ENCODE measurements at places on chromosomes 11 and 22.

GRCh38 chr11:64856382-64857227 is 12.2 kb upstream of the CDC42BPG start:
- peak; percentile 76 for DNase-seq

GRCh38 chr11:19122960-19123615 is 6.1 kb downstream of the ZDHHC13 start:
- no peak for DNase-seq

DNA sequence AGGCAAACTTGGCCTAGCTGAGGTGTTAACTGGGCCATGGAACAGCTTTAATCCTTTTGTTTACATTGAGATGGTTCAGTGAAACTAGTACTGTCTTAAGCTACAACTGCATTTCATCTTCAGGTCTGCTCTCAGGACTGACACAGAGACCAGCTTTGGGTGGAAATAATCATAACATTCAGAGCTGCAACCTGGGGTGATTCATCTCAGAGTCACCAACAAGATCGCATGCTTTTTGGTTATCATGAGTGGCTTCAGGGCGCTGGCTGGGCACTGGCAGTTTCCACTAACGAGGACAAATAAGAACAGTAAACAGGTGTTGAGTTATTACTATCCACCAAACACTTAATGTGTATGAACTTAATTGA is 60.9 kb upstream of the PAX6 start:
- DNase-seq = no peak

GRCh38 chr22:39300186-39300830 is 19.1 kb downstream of the RPL3 start:
- DNase-seq = no peak

GRCh38 chr11:44191322-44192016 is 96.0 kb downstream of the EXT2 start:
- no peak for DNase-seq

GRCh38 chr11:67146516-67147226 is 27.6 kb downstream of the KDM2A start:
- DNase-seq = no peak

DNA sequence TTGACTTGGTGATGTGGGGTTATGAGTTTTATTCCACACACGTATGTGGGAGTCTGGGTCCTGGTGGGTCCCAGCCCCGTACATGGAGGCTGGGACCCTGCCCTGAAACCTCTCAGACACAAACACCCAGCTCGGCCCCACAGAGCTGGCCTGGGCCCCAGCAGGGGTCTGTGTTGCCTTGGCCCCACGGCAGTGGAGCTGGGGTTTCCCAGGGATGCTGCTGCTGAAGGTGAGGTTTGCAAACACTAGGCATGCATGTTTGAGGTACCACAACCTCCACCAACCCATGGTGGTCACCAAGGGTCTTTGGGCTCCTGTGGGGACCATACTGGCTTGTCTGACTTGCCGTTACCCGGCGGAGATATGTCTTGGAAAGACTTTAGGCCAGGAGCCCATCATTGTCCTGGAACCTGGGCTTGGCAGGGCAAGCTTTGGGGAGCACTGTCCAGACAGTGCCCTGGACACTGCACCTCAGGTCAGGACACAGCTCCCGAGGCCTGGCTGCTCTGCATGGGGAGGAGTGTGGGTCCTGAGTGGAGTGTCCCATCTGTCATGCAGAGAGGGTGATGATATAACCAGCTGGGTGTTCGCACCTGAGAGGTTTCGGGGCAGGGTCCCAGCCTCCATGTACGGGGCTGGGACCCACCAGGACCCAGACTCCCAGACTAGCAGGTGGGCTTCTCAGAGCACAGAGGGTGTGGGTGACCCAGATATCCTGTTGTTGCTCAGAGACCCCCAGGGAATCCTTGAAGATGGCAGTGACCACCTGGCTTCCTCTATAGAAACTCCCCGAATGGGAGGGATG is 63.3 kb downstream of the KCNQ1 start:
- DNase-seq = no peak

DNA sequence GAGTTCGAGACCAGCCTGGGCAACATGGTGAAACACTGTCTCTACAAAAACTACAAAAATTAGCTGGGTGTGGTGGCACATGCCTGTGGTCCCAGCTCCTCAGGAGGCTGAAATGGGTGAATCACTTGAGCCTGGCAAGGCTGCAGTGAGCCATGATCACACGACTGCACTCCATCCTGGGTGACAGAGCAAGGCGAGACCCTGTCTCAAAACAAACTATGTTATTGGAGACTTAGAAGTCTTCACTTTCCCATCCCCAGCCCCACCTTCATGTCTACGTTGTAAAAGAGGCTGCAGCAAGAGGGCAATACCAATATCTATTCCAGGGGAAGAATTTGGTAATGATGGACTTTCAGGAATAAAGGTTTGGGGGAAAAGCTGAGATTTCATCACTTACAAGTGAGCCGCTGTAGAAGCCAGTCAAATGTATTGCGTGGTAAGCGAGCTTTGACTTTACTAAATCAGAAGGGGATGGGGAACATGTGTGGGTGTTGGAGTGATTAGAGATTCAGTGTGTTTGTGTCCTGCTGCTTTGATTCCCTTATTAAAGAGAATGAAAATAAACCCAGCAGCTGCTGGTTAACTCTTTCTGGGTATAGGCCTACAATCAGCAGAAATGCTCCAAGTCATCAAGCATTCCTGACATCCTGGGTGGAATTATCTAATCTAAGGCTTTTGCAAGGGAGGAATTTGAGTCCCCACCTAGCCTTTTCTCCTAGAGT is 53.7 kb downstream of the UBASH3B start:
- DNase-seq = peak; percentile 77

- peak; percentile 38 for DNase-seq
These were observed 802 bp downstream of the TENM4 start for GRCh38 chr11:79439886-79440570.

GRCh38 chr11:17572791-17573460 is 25.9 kb downstream of the OTOG start:
- DNase-seq = no peak

- DNase-seq = no peak
These were observed 75.0 kb downstream of the NFAM1 start for GRCh38 chr22:42357221-42357620.

DNA sequence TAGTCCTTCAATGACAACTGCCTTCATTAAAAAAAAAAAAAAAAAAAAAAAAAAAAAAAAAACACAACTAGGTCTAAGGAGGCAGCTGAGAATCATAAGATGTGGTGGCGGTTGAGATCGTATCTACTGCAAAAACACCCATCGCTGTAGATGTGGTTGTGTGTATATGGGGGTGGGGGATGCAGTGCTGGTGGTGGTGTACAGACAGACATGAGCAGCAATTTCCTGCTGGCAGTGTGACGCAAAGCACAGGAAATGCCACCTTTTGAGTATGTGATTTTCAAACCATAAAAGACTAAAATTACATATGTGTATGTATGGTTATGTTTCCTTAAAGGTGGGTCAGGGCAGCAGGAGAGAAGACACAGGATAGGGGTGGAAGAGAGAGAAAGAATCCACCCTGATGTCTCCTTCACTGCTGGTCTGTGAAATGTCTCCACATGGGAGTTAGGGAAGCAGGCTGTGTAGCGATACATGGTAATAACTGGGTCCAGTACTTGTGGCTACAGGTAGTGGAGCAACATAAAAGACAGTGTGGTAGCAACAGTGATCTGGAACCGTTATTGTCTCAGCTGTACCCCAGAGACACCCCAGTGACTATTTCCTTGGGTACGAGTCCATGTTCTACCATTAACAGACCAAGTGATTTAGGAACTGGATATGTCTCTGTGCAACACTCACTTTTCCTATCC is 57.9 kb downstream of the SYTL2 start:
- DNase-seq = peak; percentile 50

DNA sequence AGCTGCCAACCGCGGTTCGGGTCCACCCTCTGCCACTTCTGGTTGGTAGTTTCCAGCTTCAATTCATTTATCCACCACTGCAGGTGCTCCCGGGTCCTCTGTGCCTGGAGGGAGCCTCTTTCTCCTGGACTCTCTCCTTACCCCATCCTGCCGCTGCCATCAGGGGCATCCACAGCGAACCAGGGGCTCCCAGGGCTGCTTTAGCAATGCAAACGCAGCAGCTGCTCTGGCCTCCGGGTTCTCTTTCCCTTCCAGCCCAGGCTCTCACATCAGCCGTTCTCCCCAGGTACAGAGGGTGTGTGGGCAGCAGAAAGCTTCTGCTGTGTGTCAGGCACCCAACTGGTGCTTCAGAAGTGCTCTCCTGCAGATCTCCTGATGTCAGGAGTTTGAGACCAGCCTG is 27.9 kb downstream of the NFAM1 start:
- no peak for DNase-seq

GRCh38 chr11:6360183-6360582 is 30.1 kb upstream of the SMPD1 start:
- DNase-seq = no peak

- peak; percentile 28 for DNase-seq
These were observed 9.1 kb downstream of the BACE1-AS start for GRCh38 chr11:117300283-117300663.

DNA sequence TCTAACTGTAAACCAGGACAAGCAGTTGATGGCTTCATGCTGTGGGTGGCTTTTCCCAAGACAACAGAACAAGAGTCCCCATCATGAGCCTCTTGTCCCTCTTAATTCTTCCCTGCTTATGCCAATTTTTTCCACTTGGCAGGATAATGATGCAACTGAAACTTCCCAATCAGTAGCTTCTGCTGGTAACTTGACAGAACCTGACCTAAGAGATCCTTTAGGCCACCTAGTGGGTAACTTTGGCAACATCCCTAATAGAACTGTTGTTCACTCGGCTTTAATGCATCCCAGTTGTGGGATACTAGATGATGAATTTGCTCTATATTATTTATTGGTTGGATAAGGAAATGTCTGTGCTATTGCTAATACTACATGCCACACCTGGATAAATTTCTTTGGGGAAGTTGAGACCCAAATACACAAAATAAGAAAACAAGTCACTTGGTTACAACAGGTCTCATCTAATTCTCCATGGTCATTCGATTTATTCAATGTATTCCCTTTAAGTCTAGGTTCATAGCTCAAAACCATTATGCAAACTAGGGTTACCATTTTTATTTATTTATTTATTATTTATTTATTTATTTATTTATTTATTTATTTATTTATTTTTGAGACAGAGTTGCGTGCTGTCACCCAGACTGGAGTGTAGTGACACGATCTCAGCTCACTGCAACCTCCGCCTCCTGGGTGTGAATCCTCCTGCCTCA is 41.4 kb upstream of the NFAM1 start:
- DNase-seq = peak; percentile 62

DNA sequence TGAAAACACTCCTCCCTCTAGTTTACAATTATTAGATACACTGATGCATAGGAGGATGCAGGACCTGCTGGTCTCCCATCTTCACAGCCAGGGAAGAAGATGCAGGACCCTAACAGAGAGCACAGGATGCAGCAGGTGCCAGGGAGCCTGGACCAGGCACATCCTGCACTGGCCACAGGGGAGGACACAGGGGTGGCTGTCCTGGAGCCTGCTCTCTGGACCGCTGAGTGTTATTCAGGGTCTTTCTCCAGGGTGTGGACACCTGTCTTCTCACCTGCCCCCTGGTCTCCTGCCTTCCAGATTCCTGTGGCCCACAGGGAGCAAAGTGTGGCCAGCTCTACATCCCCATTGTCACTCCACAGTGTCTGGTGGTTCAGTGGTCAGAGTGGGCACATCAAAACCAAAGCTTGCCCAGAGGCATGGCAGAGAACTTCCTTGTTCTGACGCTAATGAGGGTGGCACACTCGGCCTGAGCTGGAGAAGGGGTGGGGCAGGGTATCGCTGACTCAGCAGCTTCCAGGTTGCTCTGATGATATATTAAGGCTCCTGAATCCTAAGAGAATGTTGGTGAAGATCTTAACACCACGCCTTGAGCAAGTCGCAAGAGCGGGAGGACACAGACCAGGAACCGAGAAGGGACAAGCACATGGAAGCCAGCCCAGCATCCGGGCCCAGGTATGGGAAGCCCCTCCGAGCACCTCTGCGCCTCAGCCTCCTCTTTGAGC is at the start of gene APOBEC3A:
APOBEC3A (plus strand) TSS at position 564 of the 725 bp plus-strand sequence; CDS start at position 647, 83 bp downstream.
- DNase-seq = no peak

DNA sequence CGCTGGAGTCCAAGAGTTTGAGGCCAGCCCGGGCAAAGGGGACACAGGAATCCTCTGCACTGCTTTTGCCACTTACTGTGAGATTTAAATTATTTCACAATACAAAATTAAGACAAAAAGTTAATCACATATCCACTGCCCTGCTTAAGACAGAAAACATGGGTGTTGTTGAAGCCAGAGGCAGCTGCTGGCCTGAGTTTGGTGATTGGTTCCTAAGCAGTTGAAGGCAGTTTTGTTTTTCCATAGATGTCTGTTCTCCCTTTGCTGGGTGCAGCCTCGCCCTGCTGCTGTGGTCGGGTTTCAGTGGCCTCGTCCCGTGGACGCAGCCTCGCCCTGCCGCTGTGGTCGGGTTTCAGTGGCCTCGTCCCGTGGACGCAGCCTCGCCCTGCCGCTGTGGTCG is 70.2 kb upstream of the PPP6R3 start:
- DNase-seq = no peak

- DNase-seq = no peak
These were observed 2.5 kb downstream of the PCSK7 start for GRCh38 chr11:117229411-117229810.

DNA sequence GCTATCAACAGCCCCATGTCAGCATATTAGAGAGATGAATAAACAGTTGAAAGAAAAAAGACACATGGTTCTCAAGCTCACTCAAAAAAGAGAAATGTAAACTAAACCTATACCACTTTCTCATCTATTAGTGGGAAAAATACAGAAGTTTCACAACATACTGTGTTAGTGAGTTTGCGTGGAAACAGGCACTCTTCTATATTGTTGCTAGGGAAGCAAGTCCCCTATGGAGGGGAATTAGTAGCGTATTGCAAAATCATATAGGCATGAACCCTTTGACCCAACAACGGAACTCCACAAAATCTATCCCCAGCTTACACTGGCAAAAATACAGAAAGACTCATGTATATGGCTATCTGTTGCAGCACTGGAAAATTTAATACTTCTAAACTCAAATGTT is 14.2 kb upstream of the RFPL2 start:
- no peak for DNase-seq

DNA sequence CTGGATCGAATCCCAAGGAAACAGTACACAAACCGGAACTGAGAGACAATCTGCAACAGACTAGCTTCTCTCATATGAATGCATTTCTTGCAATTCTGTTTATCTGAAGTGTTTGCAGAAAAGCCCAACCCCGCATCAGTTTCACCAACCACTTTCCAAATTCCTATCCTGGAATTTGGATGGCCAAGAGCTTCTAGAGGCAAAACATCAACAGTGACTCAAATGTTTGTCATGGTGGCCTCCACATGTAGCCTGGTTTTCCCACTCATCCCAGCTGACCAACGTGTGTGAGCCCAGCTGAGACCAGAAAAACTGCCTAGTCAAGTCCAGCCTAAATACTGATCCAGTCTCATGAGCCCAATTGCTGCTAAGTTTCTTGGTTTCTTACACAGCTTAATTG is 8.3 kb upstream of the MIEF1 start:
- peak; percentile 73 for DNase-seq

Measured in fibroblast of skin of right quadriceps (primary cell).